HepG2 (cell line): ENCODE measurements at places on chromosomes 16 and 17.

- no peak for DNase-seq
Measured at GRCh38 chr17:40827746-40828453, 5.5 kb upstream of the KRT10 start.

DNA sequence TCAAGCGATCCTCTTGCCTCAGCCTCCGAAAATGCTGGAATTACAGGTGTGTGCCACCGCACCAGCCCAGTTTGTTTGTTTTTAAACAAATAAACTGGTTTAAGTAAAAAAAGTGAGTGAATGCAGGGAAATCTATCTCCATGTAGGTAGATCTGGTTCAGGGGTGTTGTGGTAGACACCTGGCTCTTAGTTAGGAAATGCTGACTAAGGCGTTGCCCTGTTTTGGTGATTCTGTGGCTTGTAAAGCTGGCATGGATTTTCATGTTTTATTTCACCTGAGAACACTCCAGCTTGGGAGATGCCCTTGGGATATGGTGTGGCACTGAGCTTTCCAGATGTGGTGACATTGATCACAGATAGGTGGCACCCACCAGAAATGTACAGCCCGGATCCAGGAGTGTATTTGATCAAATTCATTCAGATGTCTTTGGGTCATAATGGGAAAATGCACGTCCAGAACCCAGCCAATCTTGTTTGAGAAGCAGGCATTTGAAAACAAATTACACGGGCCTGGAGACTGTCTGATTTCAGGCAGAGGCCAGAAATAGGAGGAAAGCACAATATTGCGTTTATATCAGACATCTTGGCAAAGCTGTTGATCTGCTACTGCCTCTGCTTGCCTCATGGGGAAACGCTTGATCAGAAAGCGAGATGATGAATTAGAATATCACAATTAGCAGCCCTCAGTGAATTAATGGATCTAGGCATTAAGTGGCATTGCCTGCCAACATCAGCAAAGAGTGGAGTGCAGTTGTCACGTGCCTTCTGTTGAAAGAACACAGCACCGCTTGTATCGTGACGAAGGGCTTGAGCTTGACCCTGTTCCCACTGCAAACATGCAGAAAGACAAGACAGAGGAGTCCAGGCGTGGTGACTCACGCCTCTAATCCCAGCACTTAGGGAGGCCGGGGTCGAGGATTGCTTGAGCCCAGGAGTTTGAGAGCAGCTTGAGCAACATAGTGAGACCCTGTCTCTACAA is 7.3 kb upstream of the IL34 start:
- peak; percentile 71 for DNase-seq

GRCh38 chr16:8806272-8806983 is 8.8 kb downstream of the PMM2 start:
- no peak for DNase-seq

DNA sequence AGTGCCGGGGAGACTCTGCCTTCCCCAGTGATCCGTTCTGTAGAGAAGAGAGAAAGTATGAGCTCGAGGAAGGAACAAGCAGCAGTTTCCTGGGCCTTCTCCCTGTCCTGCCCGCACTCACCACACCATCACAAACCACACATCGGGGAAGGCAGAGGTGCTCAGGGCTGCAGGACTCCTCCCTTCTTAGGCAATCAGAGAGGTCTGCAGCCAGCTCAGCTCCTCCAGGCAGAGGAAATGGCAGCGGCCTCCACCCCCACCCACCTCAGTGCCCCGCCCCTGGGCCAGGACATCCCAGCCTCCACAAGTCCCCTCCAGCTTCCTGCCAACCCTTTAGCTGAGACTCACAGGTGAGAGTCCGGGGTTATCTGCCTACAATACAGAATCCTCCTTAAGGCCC is 2.0 kb downstream of the ZNF319 start:
- no peak for DNase-seq

- no peak for DNase-seq
Measured at GRCh38 chr17:34252444-34253138, 2.5 kb upstream of the CCL2 start.

- no peak for DNase-seq
Measured at GRCh38 chr17:1009229-1010085, 12.5 kb downstream of the TIMM22 start.
